Activated CD4-positive, alpha-beta T cell treated with anti-CD3 and anti-CD28 coated beads for 48 hours (primary cell): ENCODE measurements at places on chromosomes 1 and 21.

DNA sequence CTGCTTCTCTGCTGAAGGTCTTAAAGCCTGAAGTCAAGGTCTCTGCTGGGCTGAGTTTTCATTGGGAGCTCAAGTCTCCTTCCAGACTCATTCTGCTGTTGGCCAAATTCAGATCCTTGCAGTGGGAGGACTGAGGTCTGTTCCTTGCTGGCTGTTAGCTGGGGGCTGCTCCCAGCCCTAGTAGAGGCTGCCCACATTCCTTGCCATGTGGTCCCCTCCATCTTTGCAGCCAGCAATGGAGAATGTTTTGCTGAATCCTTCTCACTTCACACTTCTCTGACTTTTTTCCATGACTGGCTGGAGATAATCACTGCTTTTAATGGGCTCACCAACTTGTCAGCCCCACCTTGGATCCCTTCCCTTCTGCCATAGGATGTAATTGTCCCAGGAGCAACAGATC lies 33.2 kb downstream of the UBASH3A start:
- DNase-seq: no peak

DNA sequence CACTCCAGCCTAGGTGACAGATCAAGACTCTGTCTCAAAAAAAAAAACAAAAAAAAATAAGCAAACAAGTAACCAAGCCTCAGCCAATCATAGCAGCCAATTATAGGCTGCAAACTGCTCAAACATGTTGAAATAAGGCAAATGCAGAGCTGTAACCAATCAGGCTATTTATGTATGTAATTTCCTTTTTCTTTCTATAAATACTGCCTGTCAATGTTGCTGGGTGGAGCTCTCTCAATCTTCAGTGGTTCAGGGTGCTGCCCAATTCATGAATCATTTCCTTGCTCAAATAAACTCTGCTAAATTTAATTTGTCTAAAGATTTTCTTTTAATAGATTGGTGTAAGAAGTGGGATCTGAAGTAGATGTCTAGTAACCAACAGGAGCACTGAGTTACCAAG lies 11.6 kb upstream of the CD1D start:
- no peak for DNase-seq

GRCh38 chr1:37629008-37629407 lies 5.7 kb downstream of the RSPO1 start:
- no peak for DNase-seq

- peak; percentile 44 for DNase-seq
These were observed 27.0 kb upstream of the PPP1R15B start for GRCh38 chr1:204438628-204439027.

DNA sequence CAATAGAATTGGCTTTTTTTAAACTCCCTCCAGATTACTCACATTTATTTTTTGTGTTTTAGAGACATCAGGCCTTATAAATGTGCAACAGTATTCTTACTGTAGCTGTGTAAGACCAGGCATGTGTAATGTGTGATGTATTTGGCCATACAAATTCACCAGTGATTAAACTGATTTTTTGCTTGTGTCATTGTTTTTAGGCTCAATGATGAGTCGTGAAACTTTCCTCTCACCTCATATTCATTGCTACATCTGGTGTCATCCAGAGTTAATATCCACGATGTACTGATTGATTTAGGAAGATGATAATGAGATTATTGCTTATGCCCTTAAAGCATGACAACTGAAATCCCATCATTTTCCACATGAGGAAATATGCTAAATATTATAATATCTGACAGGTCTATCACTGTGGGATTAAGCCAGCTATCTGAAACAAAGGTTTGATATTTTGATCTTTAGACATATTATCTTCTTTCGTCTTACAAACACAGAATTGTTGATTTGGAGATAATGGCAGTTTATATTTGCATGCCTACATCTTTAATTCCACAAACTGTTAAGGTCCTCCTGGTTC lies 487.9 kb downstream of the PTBP2 start:
- no peak for DNase-seq

GRCh38 chr1:115074839-115075534 lies 14.3 kb downstream of the TSPAN2 start:
- DNase-seq: no peak

- peak; percentile 13 for DNase-seq
These were observed 57.9 kb downstream of the CENPF start for GRCh38 chr1:214660900-214661299.

- DNase-seq: no peak
These were observed 302.4 kb downstream of the PTGER3 start for GRCh38 chr1:70745199-70745598.

DNA sequence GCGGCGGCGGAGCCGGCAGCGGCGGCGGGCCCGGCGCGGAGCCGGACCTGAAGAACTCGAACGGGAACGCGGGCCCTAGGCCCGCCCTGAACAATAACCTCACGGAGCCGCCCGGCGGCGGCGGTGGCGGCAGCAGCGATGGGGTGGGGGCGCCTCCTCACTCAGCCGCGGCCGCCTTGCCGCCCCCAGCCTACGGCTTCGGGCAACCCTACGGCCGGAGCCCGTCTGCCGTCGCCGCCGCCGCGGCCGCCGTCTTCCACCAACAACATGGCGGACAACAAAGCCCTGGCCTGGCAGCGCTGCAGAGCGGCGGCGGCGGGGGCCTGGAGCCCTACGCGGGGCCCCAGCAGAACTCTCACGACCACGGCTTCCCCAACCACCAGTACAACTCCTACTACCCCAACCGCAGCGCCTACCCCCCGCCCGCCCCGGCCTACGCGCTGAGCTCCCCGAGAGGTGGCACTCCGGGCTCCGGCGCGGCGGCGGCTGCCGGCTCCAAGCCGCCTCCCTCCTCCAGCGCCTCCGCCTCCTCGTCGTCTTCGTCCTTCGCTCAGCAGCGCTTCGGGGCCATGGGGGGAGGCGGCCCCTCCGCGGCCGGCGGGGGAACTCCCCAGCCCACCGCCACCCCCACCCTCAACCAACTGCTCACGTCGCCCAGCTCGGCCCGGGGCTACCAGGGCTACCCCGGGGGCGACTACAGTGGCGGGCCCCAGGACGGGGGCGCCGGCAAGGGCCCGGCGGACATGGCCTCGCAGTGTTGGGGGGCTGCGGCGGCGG lies 1.0 kb downstream of the ARID1A start:
- DNase-seq: peak; percentile 72

DNA sequence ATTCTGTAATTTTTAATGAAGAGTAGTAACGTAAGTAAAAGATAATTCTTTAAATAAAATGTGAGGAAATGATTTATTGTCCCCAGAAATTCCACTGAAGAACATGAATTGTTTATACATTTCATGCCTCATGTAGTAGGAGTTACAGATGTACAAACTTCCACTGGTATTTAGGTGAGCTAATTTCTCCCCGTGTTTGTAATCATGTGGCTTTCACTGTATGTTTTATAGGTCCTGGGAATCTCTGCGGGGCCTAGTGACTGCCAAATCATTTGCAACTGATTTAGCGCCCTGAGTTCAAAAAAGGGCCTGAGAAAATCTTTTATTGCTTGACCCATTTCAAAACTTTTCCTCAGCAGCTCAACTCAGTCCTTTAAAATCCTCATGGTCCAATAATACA lies 30.5 kb upstream of the FASLG start:
- DNase-seq: no peak

GRCh38 chr1:5720484-5720883 lies 271.7 kb downstream of the NPHP4 start:
- DNase-seq: no peak

DNA sequence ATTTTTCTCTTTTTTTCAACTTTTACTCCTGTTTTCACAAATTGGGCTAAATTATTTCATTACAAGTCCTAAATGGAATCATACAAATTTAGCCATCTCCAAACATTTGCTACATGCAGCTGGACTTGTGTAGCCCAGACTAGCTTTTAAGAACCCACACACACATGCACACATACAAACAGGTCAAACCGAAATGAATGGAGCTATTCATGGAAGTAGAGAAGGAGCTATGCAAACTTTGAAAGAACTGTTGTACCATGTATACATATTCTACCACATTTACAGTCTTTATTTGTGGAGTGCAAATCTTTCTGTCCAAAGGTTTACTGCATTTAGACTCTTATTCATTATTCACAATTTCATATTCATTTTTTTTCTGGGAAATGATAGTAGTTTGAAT lies 189.1 kb upstream of the RNPC3 start:
- no peak for DNase-seq

DNA sequence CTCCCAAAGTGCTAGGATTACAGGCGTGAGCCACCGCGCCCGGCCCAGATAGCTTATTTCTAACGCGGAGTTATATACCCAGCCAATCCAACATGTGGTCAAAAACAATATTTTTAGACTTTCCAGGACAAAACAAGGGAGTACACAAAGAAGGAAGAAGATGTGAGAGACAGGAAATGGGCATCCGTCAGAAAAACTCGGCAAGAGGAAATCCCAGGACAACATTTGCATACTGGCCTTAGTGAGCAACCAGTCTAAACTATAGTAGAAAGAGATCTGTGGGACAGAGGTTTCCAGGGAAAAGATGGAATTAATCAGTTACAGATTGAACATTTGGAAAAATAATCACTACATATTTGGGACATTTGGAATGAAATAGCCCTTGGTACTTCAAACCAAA lies 11.4 kb downstream of the ARMH1 start:
- DNase-seq: no peak

GRCh38 chr1:90707363-90707710 lies 9.8 kb downstream of the BARHL2 start:
- DNase-seq: no peak

GRCh38 chr1:219264561-219264960 lies 90.9 kb downstream of the LYPLAL1 start:
- DNase-seq: no peak

DNA sequence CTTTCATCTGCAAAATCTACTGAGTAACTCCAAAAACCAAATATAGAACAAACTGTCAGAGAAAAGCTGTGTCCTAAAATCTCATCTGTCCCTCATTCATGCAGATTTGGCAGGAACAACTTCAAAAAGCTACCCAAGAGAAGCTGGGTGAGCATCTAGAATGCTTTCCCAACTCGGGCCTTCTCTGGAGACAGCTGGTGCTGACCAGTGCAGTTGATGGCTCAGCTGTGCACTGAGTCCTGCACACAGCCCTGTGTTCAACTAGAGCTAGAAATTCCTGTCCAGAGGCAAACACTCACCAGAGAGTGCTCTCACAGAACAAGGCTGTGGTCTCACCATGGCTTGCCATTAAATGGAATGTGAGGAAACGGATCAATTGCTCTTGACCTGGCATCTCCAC lies 202.8 kb downstream of the ASTN1 start:
- no peak for DNase-seq

- DNase-seq: peak; percentile 25
These were observed 161.5 kb downstream of the DNM3 start for GRCh38 chr1:172002725-172003345.

GRCh38 chr1:119767486-119767885 lies 1.2 kb downstream of the HMGCS2 start:
- no peak for DNase-seq

GRCh38 chr1:1761504-1762376 lies 16.5 kb downstream of the NADK start:
- no peak for DNase-seq

GRCh38 chr1:160570840-160571239 lies 8.5 kb downstream of the CD84 start:
- no peak for DNase-seq

DNA sequence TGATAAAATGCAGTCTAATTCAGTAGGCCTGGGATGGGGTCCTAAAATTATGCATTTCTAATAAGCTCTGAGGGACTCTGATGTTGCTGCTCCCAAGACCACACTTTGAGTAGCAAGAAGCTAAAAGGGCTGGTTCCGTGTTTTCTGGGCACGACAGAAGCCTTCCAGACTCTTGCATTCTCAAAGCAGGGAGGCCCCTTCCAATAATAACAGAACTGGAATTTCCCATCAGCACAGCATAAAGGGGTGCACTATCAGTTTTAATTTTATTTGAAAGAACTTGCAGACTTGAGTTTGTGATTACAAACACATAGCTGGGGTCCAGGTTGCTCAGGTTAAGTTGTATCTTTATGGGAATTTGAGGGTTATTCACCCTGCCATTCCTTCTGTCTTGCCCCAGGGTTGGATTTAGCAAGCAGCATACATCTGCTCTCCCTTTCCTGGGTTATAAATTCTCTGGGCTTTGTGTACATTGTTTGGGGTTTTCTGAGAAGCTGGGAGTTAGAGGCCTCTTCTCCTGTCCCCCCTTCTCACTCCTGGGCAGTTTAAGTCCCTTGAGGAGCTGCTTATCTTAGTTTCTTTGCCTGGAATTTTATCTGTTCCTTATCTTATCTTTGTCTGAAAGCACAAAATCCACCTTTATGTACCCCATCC lies 94.2 kb upstream of the SLC2A1 start:
- no peak for DNase-seq

DNA sequence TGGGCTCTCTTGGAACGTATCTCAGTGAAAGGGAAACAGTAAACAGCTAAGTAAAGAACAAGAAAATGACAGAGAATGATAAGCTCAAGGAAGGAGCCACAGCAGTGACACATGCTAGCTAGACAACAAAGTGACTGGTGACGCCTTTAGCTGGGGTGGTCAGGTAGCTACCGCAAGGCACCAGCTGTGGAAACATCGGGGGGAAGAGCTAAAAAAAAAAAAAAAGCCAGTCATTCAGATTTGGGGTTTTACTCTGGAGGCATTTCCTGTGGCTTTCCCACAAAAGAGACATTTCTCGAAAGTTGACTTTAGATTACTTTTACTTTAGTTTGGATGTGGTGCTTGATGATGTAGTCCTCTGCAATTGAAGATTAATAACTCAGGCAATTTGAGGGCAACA lies 2.1 kb downstream of the FHAD1 start:
- DNase-seq: peak; percentile 79

DNA sequence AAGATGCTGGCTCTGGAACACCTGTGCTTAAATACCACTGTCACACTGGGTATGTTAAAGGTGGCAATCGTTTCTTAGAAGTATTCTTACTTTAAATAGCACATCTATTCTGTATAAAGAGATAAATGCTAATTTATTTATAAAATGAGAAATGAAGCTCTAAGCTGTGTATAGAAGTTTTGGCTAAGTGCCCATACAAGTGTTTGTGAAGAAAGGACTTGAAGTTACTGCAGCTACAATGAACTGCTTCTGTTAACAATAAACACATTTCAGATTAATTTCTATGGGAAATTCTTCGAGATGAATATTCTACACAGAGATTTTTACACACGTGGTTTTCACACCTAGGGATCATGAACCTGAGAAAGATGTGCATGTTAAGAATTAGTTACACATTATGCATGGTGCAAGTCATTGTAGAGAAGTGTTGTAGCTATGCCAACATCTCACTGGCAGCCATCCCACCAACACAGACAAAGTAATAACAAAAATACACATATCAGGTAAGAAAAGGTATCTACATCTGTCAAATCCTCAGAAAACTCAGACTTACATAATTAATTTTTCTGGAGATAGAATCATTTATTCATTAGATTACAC lies 16.2 kb downstream of the COL24A1 start:
- no peak for DNase-seq

DNA sequence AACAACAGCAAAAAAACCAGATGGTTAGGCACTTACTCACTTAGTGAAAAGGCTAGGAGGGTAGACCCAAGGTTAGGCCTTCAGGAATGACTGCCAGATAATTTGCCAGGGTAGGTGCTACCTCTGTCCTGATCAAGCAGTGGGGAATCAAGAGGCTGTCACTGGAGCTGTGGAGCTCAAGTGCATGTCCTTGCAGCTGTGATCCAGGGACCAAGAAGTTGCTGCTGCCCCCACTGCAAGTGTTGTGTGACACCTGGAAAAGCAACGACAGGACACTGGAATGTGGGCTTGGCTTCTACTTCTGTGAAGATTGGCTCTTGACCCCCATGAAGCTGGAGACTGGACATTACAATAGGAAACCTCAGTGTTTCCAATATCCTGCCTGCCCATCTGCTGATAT lies 72.1 kb downstream of the PEX14 start:
- no peak for DNase-seq

- DNase-seq: no peak
These were observed 22.9 kb upstream of the IFNAR2 start for GRCh38 chr21:33206771-33207281.

- no peak for DNase-seq
These were observed 8.9 kb downstream of the SDCCAG8 start for GRCh38 chr1:243264717-243265116.
